ENCODE measurements at places on chromosomes 6 and 20. TPM values are rescaled to one million over a fixed set of nuclear protein-coding genes. Genes with fewer than 3 reads are reported as not detected.

The OLIG3 gene
- not detected for total RNA-seq

The GNAS-AS1 gene
- 0.11 TPM for total RNA-seq

The FHL5 gene
- 32.6 TPM for total RNA-seq

The FNDC11 gene
- total RNA-seq, result 0.29 TPM

The TMEM217 gene
- 6.4 TPM for total RNA-seq

The SLC52A3 gene
- 0.17 TPM for total RNA-seq

The TSHZ2 gene
- 64.8 TPM for total RNA-seq

The ADTRP gene
- not detected for total RNA-seq

The CENPW gene
- 1.1 TPM for total RNA-seq

The FERMT1 gene
- 22.7 TPM for total RNA-seq

The PDYN gene
- not detected for total RNA-seq

The DPPA5 gene
- not detected for total RNA-seq

The PLN gene
- 0.33 TPM for total RNA-seq

The SLC35A1 gene
- 25.1 TPM for total RNA-seq

The VNN1 gene
- total RNA-seq, result 0.52 TPM

DNA sequence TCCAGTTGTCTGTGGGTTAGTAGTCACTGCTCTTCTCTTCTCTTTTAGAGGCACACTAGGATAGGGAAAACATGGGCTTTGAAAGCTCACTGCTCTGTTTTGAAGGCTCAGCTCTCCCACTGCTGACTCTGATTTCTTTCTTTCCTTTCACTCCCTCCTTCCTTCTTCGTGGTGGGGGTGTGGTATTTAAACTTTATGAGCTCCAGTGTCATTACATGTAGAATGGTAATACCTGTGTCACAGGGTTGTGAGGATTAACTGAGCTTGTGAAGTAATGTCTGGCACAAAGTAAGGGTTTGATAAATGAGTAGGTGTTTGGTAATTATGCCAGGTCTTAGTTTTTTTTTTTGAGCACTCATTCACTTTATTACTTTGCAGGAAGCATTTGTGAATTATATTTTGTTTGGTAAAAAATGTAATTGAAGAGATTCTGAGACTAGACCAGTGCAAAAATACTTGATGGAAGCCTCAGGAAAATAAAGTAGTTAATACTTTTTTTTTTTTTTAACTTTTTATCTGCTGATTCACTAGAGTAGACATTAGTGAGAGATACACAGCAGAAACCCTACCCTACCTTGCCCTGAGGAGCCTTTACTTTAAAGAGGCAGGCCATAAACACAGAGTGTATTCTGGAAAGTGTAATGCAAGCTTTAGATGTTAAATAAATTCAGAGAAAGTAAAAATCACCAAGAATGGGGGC is 17.3 kb downstream of the SMAP1 start:
- H3K27me3 ChIP-seq, result no peaks in the 10 kb centered on the region
- DNase-seq, result no peak
- no peaks in the 10 kb centered on the region for H3K36me3 ChIP-seq
- no peaks in the 10 kb centered on the region for H3K4me1 ChIP-seq
- no peak overlapping the region for H3K4me3 ChIP-seq

GRCh38 chr20:19816386-19816785 is 58.3 kb downstream of the RIN2 start:
- H3K4me1 ChIP-seq, result peaks cover 30% of the 10 kb centered on the region
- no peak overlapping the region for H3K4me3 ChIP-seq
- H3K27me3 ChIP-seq, result no peaks in the 10 kb centered on the region
- no peaks in the 10 kb centered on the region for H3K36me3 ChIP-seq
- no peak for DNase-seq

DNA sequence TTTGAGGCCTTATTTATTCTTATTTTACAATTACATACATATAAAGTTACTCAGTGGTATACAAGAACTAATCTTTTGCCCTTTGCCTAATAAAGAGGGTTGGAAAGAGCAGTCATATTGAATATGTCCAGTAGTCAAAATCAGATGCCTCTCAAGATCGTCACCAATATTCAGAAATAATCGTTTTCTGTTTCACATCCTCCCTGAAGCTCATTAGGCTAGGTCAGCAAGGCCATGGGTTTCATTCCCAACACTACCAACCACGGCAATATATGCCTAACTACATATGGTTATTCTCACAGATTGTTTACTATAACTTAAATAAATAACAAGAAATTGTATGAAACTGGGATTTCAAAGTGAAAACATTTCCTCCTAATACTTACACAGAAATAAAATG is 167.2 kb upstream of the MANEA start:
- no peak overlapping the region for H3K4me3 ChIP-seq
- no peaks in the 10 kb centered on the region for H3K27me3 ChIP-seq
- H3K27ac ChIP-seq, result no peak overlapping the region
- no peak for DNase-seq

DNA sequence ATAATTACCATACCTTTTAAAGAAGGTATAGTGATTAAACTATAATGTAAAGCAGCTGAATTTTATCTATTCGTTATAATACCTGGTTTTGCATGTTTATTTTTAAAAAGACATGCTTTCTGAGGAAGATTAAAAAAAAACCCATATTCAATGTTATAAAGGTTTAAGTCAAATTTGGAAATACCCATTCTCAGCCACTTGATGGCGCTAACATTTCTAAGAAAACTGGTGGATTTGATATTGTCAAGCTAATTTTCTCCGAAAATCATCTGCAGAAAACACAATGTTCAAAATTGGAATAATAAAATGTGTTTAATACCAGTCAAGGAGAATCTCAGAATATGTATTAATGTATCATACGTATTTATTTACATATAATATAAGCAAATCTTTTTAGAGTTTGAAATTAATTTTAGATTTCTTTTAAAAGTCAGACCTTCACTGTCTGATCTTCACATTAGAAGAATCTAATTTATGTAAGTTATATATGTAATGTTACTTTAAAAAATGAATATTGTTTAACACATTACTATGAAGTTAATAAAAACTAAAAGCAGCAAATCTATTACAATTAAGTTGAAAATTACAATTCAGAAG is 35.0 kb downstream of the SHPRH start:
- H3K4me1 ChIP-seq, result no peaks in the 10 kb centered on the region
- H3K27me3 ChIP-seq, result no peaks in the 10 kb centered on the region
- no peak overlapping the region for H3K27ac ChIP-seq
- H3K4me3 ChIP-seq, result no peak overlapping the region

- no peaks in the 10 kb centered on the region for H3K4me1 ChIP-seq
- no peak overlapping the region for H3K4me3 ChIP-seq
- H3K36me3 ChIP-seq, result no peaks in the 10 kb centered on the region
- H3K27me3 ChIP-seq, result no peaks in the 10 kb centered on the region
- no peak for DNase-seq
These were observed 74.2 kb upstream of the PHIP start for GRCh38 chr6:79152269-79152737.

DNA sequence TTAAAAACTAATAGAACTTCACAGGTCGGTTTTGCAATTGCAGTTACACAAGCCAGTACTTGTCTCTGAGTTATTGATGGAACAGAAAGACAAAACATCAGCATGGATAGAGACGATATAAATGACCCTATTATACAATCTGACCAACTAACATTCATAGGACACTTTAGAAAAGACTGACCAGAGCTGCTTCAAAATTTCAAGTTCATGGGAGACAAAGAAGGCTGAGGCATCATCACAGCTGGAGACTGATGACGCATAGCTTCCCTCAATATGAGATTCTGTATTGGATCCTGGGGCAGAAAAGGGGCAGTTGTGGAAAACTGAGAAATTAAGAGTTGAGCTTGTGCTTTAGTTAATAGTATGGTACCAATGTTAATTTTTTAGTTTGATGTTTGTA is 174.0 kb downstream of the THBS2 start:
- DNase-seq, result no peak
- H3K27ac ChIP-seq, result no peak overlapping the region
- H3K4me1 ChIP-seq, result no peaks in the 10 kb centered on the region
- H3K27me3 ChIP-seq, result no peaks in the 10 kb centered on the region

DNA sequence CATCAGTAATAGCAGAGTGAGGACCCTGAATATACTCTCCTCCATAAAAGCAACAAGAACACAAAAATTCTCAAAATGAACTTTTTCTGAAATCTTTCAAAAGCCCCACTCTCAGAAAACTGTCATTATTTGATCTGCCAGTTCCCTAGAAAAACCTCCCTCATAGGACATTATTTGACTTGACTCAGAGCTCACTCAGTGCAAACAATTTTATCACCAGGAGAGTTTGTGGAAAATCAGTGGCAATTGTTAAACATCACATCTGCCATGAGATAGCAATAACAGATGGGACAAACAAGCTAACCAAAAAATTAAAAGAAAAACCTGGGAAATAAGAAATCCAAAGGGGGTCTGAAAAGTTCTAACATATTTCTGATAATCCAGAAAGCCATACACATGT is 100.0 kb downstream of the ATG5 start:
- H3K27ac ChIP-seq, result no peak overlapping the region
- H3K4me1 ChIP-seq, result no peaks in the 10 kb centered on the region
- DNase-seq, result no peak
- H3K36me3 ChIP-seq, result no peaks in the 10 kb centered on the region

- H3K4me1 ChIP-seq, result no peaks in the 10 kb centered on the region
- peak; percentile 19 for DNase-seq
- no peak overlapping the region for H3K4me3 ChIP-seq
- H3K27ac ChIP-seq, result no peak overlapping the region
- H3K36me3 ChIP-seq, result no peaks in the 10 kb centered on the region
These were observed 91.1 kb upstream of the OPRM1 start for GRCh38 chr6:153947808-153948447.

GRCh38 chr20:4320291-4320690 is 304.9 kb upstream of the RNF24 start:
- no peak overlapping the region for H3K4me3 ChIP-seq
- no peaks in the 10 kb centered on the region for H3K4me1 ChIP-seq
- DNase-seq, result peak; percentile 66
- H3K36me3 ChIP-seq, result no peaks in the 10 kb centered on the region
- H3K27me3 ChIP-seq, result no peaks in the 10 kb centered on the region
- H3K27ac ChIP-seq, result no peak overlapping the region

DNA sequence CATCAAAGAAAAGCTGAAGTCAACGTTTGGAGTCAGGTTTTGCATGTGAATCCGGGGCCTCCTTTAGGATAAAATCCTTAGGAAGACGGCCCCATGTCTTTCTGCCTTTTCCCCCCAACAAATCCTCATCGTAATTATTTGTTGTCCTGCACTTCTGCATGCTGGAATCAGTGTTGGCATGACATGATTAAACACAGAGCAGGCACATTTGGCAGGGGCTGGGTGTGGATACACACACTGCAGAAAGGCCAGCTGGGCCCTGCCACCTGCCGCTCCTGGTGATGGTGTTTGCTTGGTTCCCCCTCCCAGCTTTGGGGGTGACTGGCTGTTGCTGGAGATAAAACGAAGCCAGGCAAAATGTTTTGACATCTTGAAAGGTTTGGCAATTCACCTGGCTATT is 46.3 kb upstream of the FOXA2 start:
- no peaks in the 10 kb centered on the region for H3K36me3 ChIP-seq
- H3K4me3 ChIP-seq, result no peak overlapping the region
- peaks cover 7% of the 10 kb centered on the region for H3K27me3 ChIP-seq
- H3K27ac ChIP-seq, result no peak overlapping the region
- H3K4me1 ChIP-seq, result no peaks in the 10 kb centered on the region

GRCh38 chr20:39943336-39943735 is 745.7 kb downstream of the MAFB start:
- no peaks in the 10 kb centered on the region for H3K4me1 ChIP-seq
- H3K4me3 ChIP-seq, result no peak overlapping the region

DNA sequence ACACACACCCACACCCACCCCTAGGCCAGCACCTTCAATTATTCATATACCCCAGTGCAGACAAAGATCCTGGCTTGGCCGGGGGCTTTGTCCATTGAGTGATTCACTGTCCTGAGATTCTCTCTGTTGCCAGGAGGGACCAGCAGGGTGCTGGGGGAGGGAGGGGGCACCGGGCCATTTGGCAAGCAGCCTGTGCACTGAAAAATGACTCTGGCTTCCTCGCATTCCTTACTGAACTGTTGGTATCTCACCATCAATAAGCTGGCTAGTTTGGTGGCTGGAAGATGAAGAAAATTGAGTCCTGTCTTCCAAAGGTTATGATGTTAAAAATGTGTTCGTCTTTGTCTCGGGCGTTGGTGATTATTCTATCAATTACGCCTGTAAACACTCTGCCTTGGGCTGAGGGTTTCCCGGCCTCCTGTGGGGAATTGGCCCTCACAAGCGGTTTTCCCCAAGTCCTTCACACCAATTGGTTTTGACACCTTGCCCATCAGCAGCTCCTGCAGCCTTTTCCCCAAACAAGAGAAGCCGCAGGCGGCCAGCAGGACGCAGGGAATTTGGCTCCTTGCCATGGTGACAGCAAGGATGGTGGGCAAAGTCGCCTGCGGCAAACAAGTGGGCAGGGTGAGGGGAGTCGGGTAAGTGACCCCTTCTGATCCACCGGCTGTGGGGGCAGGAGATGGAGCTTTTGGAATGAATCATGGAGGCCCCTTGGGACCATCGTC is 4.9 kb downstream of the VSTM2L start:
- H3K4me3 ChIP-seq, result no peak overlapping the region
- no peak overlapping the region for H3K27ac ChIP-seq
- H3K36me3 ChIP-seq, result no peaks in the 10 kb centered on the region

- H3K27ac ChIP-seq, result no peak overlapping the region
- no peaks in the 10 kb centered on the region for H3K4me1 ChIP-seq
- H3K27me3 ChIP-seq, result no peaks in the 10 kb centered on the region
- no peak overlapping the region for H3K4me3 ChIP-seq
- H3K36me3 ChIP-seq, result no peaks in the 10 kb centered on the region
These were observed 80.7 kb downstream of the SYTL3 start for GRCh38 chr6:158730541-158730907.

DNA sequence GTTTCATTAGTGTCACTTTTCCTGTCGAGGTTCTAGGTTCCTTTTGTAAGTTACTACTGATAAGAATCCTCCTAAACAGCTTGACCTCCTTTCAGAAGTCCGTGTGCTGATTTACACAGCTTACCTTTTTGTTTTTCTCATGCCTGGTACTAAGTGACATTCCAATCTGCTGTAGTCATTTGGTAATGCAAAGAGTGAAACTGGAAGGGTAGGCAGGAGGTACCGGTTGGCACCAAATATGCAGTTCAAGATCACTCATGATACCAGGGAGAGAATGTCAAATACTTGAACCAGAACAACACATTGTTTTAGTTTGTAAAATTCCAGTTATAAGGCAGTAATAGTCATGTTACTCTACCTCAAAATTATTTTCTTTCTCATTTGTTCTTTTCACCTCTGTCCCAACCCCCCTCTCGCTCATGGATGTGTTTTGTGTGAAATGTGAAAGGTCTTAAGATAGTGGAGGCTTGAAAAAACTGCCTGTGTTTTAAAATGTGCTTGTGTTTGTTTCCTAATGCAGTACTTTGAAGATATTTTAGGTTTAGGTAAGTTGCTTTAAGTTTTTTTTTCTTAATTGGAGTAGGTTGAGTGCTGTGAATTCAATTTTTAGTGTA is 23.2 kb downstream of the AFDN start:
- no peaks in the 10 kb centered on the region for H3K27me3 ChIP-seq
- H3K36me3 ChIP-seq, result no peaks in the 10 kb centered on the region
- H3K4me3 ChIP-seq, result no peak overlapping the region
